ENCODE measurements at places on chromosomes 7 and 10.

DNA sequence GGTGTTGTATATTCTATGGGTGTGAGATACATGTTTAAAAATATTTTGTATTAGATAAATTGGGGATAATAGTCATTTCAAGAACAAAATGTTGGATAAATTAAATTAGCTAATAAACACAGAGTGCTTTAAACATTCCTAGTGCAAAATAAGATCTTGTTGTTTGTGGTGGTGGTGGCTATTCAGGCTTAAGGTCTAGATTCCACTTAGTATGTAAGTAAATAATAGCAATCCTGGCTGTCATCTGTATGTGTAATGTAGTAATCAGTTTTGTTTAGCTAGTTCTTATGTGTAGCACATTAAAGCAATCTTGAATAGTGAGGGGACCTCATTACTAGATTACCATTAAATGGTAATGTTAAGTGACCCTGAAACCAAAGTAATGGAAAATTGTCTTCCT, 48.7 kb downstream of the KAT6B start:
- DNase-seq, result no peak

DNA sequence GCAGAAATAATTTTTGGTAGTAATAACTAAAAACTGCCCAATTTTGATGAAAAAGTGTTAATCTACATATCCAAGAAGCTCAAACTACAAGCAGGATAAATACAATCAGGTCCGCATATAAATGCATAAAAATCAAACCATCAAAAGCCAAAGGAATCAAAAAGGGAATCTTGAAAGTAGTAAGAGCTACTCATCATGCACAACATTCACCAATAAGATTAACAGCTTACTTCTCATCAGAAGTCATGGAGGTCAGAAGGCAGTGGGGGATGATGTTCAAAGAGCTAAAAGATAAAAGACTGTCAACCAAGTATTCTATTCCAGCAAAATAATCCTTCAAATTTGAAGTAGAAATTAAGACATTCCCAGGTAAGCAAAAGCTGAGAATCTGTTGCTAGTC, 76.4 kb downstream of the CRPPA start:
- DNase-seq, result no peak

GRCh38 chr10:78560341-78560688, 508.5 kb upstream of the ZMIZ1 start:
- DNase-seq, result no peak

DNA sequence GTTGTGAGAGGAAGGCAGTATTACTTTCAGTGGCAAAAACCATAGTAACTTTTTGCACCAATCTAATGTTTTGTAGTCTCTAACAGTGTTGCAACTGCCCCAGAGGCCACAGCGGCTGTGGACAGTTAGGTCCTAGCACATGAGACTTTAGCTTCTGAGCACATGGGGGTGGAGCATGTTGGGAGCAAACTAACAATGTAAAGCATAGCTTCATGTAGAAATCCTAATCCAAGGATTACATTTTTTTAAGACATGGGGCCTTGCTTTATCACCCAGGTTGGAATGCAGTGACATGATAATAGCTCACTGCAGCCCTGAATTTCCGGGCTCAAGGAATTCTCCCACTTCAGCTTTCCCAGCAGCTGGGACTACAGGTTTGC, 49.0 kb downstream of the LAMB1 start:
- peak; percentile 31 for DNase-seq

GRCh38 chr7:82998436-82998835, 164.2 kb downstream of the PCLO start:
- no peak for DNase-seq

GRCh38 chr7:44050121-44050914, 5.8 kb downstream of the DBNL start:
- no peak for DNase-seq

DNA sequence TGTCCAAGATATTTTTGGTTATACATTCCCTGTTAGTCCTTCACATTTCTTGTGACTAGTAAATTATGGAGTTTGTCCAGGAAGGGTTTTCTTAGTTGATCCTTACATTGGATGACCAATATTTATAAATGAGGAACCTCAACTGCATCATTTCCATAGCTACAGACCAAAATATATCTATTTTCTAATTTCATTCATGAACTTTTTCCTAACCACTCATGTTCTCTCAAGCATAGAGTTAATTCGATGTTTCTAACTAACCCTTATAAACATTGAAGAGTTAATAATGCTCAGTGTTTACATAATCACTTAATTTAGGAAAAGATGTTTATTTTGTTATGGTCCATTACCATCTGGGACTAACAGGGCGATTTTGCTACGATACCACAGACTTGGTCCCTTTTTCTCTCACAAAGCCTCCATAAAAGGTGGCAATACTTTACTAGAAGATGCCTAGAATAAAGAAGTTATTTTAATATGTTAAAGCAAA, 591.0 kb downstream of the MAGI2 start:
- peak; percentile 57 for DNase-seq

- DNase-seq, result no peak
Observed at GRCh38 chr7:131016230-131016629, 282.2 kb upstream of the KLF14 start.

GRCh38 chr10:88986549-88987242, 3.9 kb upstream of the FAS start:
- peak; percentile 37 for DNase-seq

DNA sequence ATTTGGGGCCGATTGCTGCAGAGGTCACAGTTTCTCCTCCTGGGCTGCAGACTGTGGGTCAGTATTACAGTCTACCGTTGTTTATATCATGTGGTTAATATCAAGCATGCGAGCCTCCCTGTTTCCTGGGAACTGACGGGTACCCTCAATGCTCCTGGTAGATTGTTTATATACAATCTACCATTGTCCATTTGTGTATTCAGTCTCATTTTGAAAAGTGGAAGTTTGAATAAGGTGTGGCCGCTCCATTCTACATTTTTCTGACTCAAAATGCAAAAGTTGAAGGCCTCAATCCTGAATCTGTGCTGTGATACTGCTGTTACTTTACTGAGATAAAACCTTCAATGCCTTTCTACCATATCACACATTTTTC, 107.9 kb downstream of the ACTR3B start:
- DNase-seq, result no peak

- DNase-seq, result no peak
Observed at GRCh38 chr10:84946904-84947303, 618.5 kb downstream of the CCSER2 start.

DNA sequence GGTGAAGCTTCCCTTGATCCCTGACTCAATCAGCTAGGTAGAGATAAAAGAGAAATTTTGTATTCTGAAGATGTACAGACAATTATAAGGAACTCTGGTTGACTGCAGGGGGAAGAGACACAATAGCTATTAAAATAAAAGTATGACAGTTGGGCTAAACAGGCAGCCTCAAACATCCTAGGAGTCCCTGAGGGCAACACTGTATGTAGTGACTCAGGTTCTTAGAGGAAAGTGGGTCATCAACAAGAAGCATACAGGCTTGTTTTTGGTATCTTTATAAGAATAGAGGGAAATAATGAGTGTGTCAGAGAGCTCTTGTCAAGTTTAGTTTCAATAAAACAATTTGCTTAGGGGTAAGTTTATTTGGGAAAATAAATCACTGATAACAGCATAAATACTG, 150.3 kb downstream of the AUTS2 start:
- no peak for DNase-seq

DNA sequence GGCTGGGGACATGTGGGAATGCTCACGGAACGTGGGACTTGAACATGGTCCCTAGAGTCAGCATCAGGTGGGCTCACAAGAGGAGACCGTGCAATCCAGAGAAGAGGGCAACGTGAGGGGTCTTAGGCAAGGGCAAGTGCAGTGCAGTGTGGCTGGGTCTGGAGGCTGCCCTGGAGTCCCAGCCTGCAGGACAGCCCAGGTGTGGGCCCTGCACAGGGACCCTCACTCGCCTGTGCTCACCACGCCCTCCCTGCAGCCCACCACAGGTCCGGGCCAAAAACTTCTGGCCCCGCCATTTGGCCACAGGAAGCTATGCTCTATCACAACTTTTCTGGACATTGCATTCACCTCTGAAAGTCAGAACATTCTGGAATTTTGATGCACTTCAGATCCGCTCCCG, 133.5 kb downstream of the PAXIP1 start:
- DNase-seq, result no peak

- peak; percentile 71 for DNase-seq
Observed at GRCh38 chr10:74929197-74929596, 102.8 kb downstream of the KAT6B start.

GRCh38 chr7:90844421-90844820, 248.3 kb downstream of the CDK14 start:
- DNase-seq, result no peak

DNA sequence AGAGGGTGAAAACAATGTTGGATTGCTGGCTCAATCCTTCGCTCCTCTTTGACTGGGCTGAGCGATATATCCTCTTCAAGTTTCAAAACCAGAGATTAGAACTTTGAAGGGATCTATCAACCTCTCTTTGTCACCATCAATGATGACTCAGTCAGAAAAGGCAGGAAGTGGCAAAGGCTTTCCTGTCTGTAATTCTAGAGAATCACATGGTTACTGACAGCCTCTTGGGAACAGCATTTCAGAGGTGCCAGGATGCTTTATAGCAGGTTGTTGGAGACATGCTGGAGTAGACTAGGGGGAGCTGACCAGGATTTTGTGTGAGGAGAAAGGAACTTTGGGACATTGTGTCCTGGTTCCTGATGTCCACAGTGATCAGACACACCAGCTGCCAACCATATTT, 81.3 kb downstream of the PRKCQ start:
- DNase-seq, result no peak

- no peak for DNase-seq
Observed at GRCh38 chr10:128096486-128097199, 29.6 kb downstream of the MKI67 start.

DNA sequence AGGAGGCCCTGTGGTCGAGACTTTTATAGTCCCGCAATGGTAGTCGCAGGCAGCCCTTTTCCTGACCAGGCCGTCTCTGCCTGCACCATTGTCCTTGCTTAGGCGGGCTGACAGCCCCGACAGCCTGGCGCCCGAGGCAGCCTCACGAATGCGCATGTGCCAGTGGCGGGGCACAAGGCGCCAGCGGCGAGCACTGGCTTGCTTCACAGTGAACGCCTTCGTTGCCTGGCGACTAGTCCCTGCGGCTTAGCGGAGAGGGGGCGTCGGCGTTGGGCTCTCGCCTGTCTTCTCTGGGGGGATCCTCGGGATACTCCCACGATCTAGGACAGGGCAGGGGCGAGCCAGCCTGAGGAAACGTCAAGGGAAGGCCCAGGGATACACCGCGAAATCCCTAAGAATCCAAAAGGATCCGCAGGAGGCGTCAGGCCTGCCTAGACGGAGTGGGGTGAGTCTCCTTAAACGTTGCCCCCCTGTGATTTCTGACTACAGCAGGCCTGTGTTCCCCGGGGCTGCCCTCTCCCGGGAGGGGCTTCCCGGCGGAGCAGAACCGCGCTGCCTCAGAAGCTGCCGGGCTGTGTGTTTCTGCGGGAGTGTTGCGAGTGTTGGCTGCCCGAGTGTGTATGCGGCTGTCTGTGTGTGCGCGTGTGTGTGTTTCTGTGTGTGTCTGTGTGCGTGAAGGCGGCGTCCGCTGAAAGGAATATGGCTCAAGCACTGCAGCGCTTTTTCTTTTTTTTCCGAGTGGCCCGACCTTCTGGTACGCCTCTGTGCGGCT, 20.5 kb upstream of the ZNF273 start:
- DNase-seq, result no peak

- peak; percentile 96 for DNase-seq
Observed at GRCh38 chr7:92831716-92832533, 4.4 kb downstream of the CDK6 start.

DNA sequence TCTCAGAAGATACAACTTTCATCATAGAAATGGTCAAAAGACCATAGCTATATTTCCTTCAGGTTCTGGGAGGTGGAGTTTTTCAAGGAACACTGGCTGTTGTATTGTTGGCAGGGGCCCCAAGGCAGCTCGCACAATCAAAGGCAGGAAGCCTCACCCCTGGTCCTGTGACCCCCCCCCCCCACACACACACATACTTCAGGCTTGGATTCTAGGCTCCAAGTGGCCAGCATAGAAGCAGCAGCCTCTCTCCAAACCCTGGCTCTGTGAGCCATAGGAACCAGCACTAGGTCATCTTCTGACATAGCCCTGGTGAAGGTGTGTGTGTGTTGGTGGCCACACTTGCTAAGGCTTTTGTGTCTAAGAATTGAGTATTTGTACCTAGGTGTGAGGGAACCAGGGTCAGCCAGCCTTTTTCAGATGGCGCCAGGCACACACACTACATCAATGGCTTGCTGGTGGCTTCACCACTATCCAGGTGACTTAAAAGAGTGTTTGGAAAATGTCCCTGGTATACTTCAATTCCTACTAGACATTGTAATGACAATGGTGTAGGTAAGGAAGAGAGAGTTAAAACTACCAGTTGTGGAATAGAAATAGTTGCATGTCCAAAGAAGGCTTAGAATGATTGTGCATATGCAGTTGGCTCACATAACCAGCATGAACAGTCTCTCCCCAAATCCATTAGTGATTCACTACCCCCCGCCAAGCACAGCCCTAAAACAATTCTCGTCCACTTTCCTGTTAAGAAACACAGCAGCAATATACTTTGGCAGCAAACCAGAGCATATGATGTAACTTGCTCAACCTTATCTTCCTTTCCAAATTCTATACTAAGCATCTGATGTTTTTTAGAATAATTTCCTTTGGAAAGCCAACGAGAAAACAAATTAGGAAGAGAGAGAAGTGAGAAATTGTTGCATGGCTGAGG, 91.3 kb downstream of the AVL9 start:
- DNase-seq, result peak; percentile 96

GRCh38 chr7:24964191-24964590, 15.8 kb downstream of the OSBPL3 start:
- peak; percentile 22 for DNase-seq

DNA sequence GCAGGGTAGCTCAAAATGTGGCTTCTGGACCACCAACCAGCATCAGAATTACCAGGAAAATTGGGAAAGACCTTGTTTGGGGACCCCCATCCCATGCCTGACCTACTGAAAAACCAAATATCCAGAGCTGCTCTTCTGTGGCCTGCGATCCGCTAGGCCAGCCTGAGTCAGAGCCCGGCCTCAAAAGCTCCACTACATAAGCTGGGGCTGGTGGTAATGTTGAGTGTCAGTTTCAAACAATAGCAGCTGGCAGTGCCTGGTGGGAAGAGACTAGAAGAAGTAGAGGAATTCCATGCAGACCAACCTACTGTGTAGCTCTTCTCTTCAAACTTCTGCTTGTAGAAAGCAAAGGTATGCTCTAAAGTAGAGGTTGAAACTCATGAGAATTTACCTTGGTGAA, 52.0 kb downstream of the KLRG2 start:
- DNase-seq, result peak; percentile 25

All from IMR-90 (cell line).